ENCODE measurements at places on chromosomes 12 and 14. TPM values are rescaled to one million over a fixed set of nuclear protein-coding genes. Genes with fewer than 3 reads are reported as not detected.

Gene LUM
- 934 TPM for total RNA-seq

Gene POU6F1
- 4.8 TPM for total RNA-seq

Gene SLC41A2
- total RNA-seq: 17.2 TPM

Gene NXPH4
- total RNA-seq: 6.6 TPM

Gene KERA
- 4.8 TPM for total RNA-seq

Gene HAL
- total RNA-seq: 26.6 TPM

Gene CCDC184
- 0.30 TPM for total RNA-seq

Gene HOXC5
- total RNA-seq: 1.4 TPM

Gene TCL1B
- not detected for total RNA-seq

Gene TSFM
- 12.9 TPM for total RNA-seq

Gene PLBD2
- total RNA-seq: 11.1 TPM

Gene YEATS4
- 12.9 TPM for total RNA-seq

Gene RASAL1
- total RNA-seq: 8.1 TPM

Gene KRT75
- 84.8 TPM for total RNA-seq

Gene DCD
- not detected for total RNA-seq

Gene DBX2
- 0.10 TPM for total RNA-seq

Gene TM7SF3
- total RNA-seq: 45.9 TPM

Gene FOXN4
- total RNA-seq: 0.10 TPM

Gene CDC42BPB
- total RNA-seq: 61.6 TPM

Gene ARHGAP9
- 5.0 TPM for total RNA-seq

Gene NUAK1
- total RNA-seq: 24.5 TPM

Gene GARIN6
- not detected for total RNA-seq

Gene MMP17
- 8.5 TPM for total RNA-seq

Gene GLRX5
- total RNA-seq: 38.5 TPM

Gene IGF1
- total RNA-seq: 14.0 TPM

Gene SLC39A2
- total RNA-seq: 9.5 TPM

Gene LRTM2
- 0.20 TPM for total RNA-seq

Gene PLEKHD1
- 0.20 TPM for total RNA-seq

Gene RBP5
- total RNA-seq: 1.4 TPM

Gene LMNTD1
- 1.2 TPM for total RNA-seq

Gene BDKRB2
- 2.7 TPM for total RNA-seq

Gene CLEC14A
- total RNA-seq: 15.0 TPM

Gene KRT3
- 0.10 TPM for total RNA-seq

Gene INTS13
- 20.9 TPM for total RNA-seq

Gene EML5
- 0.49 TPM for total RNA-seq

Gene DMAC2L
- 6.7 TPM for total RNA-seq

Gene TNFAIP2
- 41.3 TPM for total RNA-seq

Gene ARL6IP4
- 65.5 TPM for total RNA-seq

Gene CLMN
- total RNA-seq: 13.6 TPM

Gene GPR68
- total RNA-seq: 2.0 TPM

Gene ADAM20
- total RNA-seq: 2.8 TPM

Gene GLS2
- 2.1 TPM for total RNA-seq

Gene NANOG
- not detected for total RNA-seq
